SK-MEL-5 (cell line): ENCODE measurements at places on chromosomes 4 and X.

GRCh38 chr4:79048878-79049277 lies 109.6 kb upstream of the PAQR3 start:
- no peak for DNase-seq

- peak; percentile 46 for DNase-seq
Measured at GRCh38 chr4:140296335-140297220, 76.9 kb upstream of the SCOC start.

- DNase-seq: no peak
Measured at GRCh38 chr4:125979950-125980349, 665.2 kb downstream of the FAT4 start.

DNA sequence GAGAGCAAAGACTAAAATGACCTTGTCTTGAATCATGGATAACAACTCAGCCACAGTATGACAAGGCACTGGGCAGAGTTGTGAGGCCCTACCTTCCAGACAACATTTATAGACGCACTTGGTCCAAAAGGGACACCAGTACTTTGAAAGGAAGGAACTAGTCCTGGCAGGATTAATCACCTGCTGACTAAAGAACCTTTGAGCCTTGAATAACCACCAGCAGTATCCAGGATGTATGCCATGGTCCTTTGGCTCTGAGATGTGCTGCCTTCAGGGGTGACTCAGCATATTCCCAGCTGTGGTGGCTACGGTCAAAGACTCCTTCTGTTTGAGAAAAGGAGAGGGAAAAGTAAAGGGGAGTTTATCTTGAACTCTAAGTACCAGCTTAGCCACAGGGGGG lies 118.1 kb upstream of the PRR32 start:
- DNase-seq: no peak

DNA sequence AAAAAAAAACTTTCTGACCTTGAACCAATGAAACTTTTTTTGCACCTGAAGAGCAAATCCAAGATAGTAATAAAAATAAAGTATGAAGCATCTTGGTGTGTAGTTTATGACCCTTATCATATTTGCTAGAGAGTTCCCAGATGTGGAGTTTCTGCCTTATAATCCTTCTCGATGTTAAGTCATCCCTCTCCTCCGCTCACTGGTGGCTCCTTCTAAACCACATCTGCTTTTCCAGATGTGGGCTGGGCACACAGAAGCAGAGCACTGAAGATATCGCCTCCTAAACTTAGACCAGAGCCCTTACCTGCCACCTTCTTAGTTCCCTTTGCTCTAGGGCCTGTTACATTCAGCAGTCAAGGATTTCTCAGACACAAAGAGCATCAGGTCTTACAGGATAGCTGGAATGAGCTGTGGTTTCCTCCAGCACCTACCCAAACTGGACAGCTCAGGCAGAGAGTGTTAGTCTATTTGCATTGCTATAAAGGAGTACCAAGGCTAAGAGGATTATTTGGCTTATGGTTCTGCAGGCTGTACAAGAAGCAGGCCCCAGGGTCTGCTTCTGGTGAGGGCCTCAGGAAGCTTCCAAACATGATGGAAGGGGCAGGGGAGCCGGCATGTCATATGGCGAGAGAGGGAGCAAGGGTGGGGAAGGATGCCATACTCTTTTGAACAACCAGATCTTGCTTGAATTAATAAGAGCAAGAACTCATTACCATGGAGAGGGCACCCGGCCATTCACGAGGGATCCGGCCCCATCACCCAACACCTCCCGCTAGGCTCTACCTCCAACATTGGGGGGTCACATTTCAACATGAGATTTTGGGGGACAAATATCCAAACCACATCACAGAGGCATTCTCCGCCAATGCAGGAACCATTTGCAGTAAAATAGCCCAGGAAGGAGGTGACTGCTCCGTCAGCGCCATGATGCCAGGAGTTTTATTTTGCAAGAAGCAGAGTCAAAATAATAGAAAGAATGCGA lies 75.6 kb upstream of the HELT start:
- no peak for DNase-seq

GRCh38 chr4:138226351-138226750 lies 15.8 kb downstream of the SLC7A11 start:
- peak; percentile 58 for DNase-seq
